Fibroblast of skin of right quadriceps (primary cell): ENCODE measurements at places on chromosomes 2 and 18.

DNA sequence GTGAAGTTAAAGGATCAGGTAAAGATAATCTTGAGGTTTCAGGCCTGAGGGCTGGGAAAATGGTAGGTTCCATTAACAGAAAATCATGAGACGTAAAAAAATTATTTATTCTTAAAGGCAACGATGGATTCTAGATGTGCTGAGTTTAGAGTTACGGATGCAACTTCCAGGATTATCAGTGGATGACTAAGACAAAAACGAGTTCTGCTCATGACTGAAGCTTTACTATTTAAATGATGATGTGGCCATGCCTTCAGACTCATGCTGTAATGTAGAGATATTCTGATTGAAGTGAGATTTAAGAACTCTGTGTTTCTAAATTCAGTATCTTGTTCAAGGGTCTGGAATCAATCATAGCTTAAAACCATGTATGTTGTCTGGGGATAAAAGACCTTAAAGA, 5.0 kb downstream of the TMEM237 start:
- peak; percentile 35 for DNase-seq

- DNase-seq, result no peak
Measured at GRCh38 chr2:167572883-167573619, 674.3 kb downstream of the STK39 start.

DNA sequence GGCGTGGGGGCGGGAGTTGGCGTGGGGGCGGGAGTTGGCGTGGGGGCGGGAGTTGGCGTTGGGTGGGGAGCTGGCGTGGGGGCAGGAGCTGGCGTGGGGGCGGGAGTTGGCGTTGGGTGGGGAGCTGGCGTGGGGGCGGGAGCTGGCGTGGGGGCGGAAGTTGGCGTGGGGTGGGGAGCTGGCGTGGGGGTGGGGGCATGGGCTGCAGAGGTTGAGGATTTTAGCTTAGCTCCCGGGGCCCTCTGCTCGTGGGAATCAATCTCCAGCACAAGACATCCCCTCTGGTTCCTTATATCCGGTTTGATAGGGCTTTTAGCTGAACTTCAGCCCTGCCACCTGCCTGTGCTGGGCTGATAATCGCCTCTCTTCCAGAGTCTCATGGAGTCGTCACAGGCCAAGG, 177.0 kb downstream of the LDLRAD4 start:
- DNase-seq, result no peak

DNA sequence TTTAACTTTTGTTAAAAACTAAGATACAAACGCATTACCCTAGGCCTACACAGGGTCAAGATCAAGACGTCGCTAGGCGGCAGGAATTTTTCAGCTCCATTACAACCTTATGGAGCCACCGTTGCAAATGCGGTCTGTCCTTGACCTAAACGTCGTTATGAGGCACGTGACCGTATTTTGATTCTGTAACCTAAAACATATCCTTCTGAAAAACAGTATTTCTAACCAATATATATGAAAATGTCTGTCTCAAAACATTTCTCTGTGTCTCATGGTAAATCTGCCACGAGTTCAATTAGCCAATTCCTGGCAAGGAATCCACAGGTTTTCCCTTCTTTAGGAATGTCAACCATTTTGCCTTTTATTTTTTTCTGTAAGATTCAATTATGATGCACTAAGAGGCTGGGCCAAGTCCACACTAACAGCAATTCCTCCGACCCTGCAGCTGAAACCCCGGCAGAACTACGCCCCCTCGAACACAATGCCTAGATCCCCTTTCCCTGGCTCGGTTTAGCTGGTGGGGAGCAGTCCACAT, 1.7 kb downstream of the RTN4 start:
- DNase-seq, result peak; percentile 47

GRCh38 chr2:132766573-132766972, 96.6 kb upstream of the LYPD1 start:
- no peak for DNase-seq

- DNase-seq, result no peak
Measured at GRCh38 chr2:230124757-230125431, 56.2 kb upstream of the SLC16A14 start.

DNA sequence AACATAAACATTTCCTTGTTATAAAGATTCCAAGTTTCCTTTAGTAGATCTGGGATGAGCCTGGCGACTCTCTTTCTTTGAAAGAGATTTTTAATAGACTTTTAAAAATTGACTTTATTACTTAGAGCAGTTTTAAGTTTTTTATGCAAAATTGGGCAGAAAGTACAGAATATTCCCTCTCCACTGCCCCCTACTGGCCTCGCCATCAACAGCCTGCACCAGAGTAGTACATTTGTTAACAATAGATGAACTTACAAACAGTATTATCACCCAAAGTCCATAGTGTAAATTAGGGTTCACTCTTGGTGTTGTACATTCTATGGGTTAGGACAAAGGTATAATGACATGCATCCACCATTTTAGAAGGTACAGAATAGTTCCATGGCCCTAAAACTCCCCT, 3.9 kb downstream of the MAP3K19 start:
- DNase-seq, result no peak

GRCh38 chr18:44323125-44323524, 357.6 kb upstream of the SETBP1 start:
- no peak for DNase-seq

GRCh38 chr2:17299891-17300540, 218.2 kb downstream of the RAD51AP2 start:
- peak; percentile 76 for DNase-seq

- no peak for DNase-seq
Measured at GRCh38 chr2:171521361-171522051, 768 bp upstream of the CYBRD1 start.

DNA sequence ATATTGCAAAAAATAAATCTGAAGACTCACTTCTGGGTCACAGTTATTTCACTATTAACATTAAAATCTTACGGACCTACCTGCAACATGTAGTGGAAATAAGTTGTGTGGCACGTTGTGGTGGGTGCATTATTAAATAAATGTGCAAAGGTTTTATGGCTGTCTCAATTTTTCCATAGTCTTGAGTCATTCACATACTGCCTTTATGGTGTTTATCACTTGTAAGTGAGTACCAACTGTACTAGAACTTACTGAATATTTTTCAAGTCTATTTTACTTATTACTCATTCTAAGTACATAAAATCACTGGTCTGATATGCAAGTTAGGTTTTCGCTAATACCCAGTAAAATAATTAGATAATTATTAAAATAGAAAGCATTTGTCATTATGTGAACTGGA, 47.6 kb upstream of the SLC30A6 start:
- DNase-seq, result no peak

DNA sequence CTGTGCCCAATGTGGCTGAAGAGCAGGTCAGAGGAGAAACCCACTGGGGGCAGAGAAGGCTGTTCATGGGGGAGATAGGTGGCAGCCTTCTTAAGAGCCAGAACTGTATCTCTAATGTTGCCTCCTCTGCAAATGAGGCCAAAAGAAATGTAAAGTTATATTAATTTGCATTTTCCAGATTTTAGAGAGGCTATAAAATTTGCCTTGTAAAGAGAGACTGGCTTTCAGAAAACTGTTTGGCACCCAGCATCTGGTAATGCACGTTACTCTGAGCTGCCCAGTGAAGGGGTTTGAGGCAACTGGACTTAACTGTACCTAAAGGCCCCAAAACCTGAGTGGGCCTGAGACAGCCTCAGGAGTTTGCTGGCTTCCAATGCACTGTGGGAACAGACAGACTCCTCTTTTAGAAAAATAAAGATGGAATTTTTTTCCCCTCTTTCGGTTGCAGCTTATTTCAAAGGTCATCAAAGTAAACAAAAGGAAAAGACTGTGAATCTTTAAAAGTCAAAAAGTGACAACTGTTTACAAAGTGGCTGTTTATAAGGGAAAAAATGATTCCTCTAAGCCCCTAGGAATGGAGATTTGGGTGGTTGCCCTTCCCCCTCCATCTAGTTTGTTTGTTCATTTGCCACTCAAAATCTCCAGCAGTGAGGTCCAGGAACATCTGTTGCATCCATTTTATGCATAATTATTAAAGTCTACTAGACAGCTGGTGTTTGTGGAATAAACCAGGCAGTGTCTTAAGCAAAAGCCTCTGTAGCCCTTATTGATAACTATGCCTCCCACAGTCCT, 132.2 kb upstream of the ZFP36L2 start:
- DNase-seq, result no peak

- DNase-seq, result no peak
Measured at GRCh38 chr2:190173392-190173791, 110.9 kb upstream of the MSTN start.

- DNase-seq, result no peak
Measured at GRCh38 chr2:125746321-125747164, 909.4 kb upstream of the GYPC start.

DNA sequence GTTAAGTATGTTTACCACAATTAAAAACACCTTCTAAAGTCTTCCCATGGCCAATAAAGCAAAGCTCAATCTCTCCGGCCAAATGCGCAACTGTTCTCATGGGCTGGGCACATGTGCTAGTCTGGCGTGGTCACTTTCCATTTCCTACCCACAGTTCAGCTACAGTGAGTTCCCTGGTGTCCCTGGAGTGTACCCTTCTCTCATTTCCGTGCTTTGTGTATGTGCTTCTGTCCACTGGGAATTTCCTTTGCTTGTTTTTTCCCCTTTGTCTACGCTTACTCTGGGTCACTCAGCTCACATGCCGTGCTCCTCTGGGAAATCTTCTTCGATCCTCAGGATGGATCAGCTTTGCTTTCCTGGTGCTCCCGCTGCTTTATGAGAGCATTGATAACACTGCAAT, 69.6 kb upstream of the GYPC start:
- no peak for DNase-seq

DNA sequence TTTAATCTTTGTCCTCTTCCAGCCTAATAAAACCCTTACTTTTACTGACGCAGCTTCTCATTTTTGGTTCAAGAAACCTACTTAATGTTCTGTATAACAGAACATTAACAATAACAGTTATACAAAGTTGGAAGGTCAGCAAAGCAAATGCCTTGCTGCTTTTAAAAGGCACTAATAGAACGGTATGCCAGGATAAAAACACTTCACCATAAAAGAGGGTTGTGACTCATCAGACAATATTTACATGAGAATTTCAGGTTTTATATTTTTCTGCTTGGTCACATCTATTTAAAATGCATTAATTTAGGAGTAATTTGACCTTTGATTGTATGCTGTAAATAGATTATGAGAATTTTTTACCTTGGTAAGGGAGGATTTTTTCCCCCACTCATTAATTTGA, 3.0 kb downstream of the KLHL41 start:
- no peak for DNase-seq

- DNase-seq, result no peak
Measured at GRCh38 chr2:59449274-59449673, 1104.2 kb downstream of the BCL11A start.

DNA sequence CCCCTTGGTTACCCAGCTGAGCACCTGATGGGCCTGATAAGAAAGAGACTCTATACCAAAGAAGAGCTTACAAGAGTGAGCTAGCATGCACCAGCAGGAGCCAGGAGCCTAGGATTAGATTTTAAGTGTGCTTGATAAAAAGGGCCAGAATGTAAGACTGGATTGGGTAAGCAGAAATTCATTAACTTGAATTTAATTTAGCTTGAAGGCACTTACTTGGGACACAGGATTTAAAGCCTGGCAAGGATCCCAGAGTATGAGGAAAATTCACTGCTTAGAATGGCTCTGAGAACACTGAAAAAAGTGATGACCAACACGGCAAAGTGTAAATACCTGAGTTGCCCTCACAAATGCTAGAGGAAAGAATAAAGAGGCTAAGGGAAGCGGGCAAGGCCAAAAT, 91.3 kb upstream of the RBBP8 start:
- DNase-seq, result no peak

GRCh38 chr2:10919410-10919770, 7.7 kb downstream of the KCNF1 start:
- no peak for DNase-seq

GRCh38 chr2:43877782-43878464, 39.2 kb downstream of the ABCG8 start:
- DNase-seq, result peak; percentile 31

- no peak for DNase-seq
Measured at GRCh38 chr2:161992531-161992930, 81.5 kb downstream of the DPP4 start.

DNA sequence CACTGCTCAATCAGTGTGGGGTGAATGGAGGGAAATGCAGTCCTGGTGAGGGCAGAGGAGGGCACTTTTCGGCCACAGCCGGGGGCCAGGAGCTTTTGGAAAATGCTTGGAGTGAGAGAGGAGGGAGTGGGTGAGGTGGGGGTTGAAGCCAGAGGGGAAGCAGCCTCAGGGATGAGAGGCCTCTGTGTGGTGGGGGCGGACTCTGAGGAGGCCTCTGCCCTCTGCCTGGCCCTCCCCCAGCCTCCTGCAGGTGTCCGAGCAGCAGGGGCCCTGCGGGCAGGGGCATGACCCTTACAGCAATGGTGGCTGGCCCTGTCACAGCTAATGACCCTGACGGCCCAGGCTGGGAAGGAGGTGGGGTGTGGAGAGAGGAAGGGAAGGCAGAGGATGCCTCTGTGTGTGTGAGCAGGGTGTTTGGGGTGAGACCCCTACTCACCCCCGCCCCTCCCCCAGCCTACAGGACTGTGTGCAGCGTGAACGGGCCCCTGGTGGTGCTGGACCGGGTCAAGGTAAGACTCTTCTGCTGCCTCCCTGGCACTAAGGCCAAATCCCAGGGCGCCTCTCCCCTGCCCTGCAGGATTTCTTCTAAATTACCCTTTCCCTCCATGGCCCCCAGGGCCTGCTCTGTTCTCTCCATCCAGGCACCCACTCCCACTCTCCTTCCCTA, 7.6 kb downstream of the ATP6V1B1 start:
- no peak for DNase-seq

- no peak for DNase-seq
Measured at GRCh38 chr2:149169656-149170055, 131.2 kb downstream of the LYPD6B start.

GRCh38 chr2:44731505-44731904, 210.0 kb upstream of the SIX3 start:
- DNase-seq, result no peak

DNA sequence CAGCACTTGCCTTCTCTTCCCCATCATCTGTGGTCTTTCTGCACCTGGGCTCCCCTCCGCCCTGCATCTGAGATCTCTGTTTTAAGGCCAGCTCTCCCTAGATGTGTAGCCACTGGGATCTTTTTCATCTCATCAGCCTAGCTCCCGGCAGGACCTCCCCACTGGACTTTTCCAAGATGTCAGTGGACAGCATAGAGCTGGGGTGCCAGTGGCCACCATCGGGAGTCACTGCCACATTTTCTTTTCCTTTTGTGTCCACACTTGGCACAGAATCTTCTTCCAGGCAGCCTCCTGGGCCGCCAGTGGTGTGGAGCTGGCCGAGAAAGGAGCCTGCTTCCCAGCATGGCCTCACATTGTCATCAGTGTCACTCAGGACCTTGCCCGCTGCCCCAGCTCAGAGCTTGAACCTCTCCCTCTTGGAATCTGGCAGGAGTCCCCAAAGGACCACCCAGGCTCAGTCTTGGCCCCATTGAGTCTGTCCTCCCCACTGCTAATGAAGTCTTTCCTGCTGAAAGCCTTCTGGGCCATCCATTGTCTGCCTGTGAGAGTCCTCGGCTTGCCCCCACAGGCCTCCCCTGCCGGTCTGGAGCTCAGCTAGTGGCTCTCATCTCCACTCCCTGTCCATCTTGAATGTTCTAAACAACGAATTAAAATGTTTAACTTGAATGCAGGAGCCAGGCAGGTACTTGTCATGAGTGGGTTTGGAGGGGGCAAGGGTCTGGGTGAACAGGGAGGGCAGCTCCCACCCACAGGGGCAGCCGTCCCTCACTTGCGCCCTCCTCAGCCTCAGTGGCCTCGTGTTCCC, 324.4 kb downstream of the GBX2 start:
- DNase-seq, result no peak

GRCh38 chr2:121947674-121948073, 192.2 kb downstream of the TSN start:
- no peak for DNase-seq
